H9 (cell line): ENCODE measurements at places on chromosomes 3 and 15. TPM values are rescaled to one million over a fixed set of nuclear protein-coding genes. Genes with fewer than 3 reads are reported as not detected.

GRCh38 chr3:40885430-40885829 lies 313.9 kb upstream of the CTNNB1 start:
- DNase-seq = no peak

GRCh38 chr3:194780706-194781105 lies 95.0 kb downstream of the FAM43A start:
- no peak for DNase-seq

- DNase-seq = no peak
These were observed 32.6 kb downstream of the CCNB2 start for GRCh38 chr15:59137566-59137965.

GRCh38 chr3:78647726-78648125 lies 1120.1 kb downstream of the ROBO1 start:
- DNase-seq = no peak

DNA sequence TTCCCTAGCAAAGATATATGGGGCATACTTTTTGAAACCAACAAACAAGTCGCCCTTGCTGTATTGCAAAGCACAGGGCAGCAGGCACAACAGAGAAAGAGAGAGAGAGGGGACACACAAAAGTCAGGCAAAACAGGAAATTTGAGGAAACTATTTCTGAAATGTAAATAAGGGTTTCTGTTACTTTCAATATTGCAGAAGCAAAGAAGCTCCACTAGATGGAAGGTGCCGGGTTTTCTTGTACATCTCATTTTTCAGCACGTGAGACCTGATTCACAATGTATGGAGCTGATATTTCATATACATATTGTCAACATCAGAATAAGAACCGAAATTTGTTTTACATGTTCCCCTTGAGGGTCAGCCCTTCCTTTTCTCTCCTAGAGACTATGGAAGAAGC lies 127.4 kb downstream of the FOXP1 start:
- no peak for DNase-seq

DNA sequence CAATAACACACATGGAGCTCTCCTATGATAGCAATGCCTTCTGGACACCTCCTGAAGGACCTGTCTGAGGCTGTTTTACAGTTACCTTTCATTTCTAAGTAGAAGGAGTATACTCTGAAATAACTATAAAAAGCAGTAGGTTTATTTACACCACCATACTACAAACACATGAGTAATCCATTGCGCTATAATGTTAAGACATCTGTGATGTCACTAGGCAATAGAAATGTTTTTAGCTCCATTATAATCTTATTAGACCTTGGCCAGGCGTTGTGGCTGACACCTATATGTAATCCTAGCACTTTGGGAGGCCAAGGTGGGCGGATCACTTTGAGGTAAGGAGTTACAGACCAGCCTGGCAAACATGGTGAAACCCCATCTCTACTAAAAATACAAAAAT lies 24.7 kb downstream of the PXK start:
- no peak for DNase-seq

GRCh38 chr3:4972652-4973643 lies 6.3 kb upstream of the BHLHE40 start:
- no peak for DNase-seq

The SLC51B gene
- not detected in 2 replicates for total RNA-seq

The ISG20 gene
- 4.4 and 7.4 TPM in 2 replicates for total RNA-seq

The LRRC31 gene
- total RNA-seq = not detected in 2 replicates

The CORO2B gene
- 3.1 and 3.2 TPM in 2 replicates for total RNA-seq
